Urinary bladder (tissue), 4 donors: ENCODE measurements at places on chromosomes 12 and 14. TPM values are rescaled to one million over a fixed set of nuclear protein-coding genes. Genes with fewer than 3 reads are reported as not detected.

RIMBP2 gene
- total RNA-seq = 2.7 TPM

PRB2 gene
- not detected for total RNA-seq

SSPN gene
- 78.5 TPM for total RNA-seq

GYS2 gene
- total RNA-seq = not detected

PTGDR gene
- 0.58 TPM for total RNA-seq

CCDC196 gene
- total RNA-seq = not detected

FNTB gene
- total RNA-seq = 13.0 TPM

LIN7A gene
- 31.2 TPM for total RNA-seq

TBX3 gene
- 123 TPM for total RNA-seq

ZNF891 gene
- total RNA-seq = 7.3 TPM

SLC38A1 gene
- 81.7 TPM for total RNA-seq

OR4K1 gene
- not detected for total RNA-seq

GRCh38 chr14:100695423-100695738 lies 31.3 kb upstream of the DLK1 start:
- DNase-seq = no peak

GRCh38 chr12:71840231-71840847 lies 780 bp downstream of the TBC1D15 start:
- peak; percentile 5 for DNase-seq

- no peak for DNase-seq
These were observed 266.8 kb downstream of the TTC6 start for GRCh38 chr14:37862263-37862662.

DNA sequence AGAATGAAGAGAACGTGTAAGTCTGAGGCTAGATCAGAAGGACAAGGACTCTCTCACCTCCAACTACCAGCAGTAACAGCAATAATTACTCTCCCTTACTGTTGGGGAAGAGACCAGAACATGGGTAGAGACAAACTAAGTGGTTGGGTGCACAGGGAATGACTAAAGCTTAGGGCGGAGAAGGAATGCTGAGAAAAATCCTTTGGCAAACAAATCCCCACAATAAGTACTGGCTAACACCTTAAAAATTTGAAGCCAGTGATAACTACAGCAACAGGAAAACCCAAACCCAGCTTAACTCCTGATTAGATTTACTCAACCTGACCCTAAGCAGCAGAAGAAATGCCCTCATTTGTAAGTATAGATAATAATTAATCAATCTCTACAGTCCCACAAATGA lies 759.0 kb downstream of the AACS start:
- no peak for DNase-seq

GRCh38 chr14:101399737-101400517 lies 161.4 kb upstream of the DIO3 start:
- DNase-seq = no peak

DNA sequence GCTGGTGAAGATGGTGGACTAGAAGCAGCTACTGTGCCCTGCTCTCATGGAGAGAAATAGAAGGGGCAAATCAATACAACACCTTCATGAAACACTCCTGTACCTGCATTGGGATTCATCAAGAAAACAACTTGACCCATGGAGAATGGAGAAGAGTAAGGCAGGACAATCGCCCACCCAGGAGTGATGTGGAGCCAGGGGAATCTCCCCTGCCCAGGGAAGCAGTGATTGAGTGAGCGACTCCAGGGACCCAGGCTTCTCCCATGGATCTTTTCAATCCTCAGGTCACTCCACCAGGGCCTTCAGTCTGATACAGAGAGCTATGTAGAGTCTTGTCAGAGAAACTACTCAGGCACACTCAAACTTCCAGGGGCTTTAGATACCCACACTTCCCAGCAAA lies 161.9 kb upstream of the DYRK2 start:
- no peak for DNase-seq

DNA sequence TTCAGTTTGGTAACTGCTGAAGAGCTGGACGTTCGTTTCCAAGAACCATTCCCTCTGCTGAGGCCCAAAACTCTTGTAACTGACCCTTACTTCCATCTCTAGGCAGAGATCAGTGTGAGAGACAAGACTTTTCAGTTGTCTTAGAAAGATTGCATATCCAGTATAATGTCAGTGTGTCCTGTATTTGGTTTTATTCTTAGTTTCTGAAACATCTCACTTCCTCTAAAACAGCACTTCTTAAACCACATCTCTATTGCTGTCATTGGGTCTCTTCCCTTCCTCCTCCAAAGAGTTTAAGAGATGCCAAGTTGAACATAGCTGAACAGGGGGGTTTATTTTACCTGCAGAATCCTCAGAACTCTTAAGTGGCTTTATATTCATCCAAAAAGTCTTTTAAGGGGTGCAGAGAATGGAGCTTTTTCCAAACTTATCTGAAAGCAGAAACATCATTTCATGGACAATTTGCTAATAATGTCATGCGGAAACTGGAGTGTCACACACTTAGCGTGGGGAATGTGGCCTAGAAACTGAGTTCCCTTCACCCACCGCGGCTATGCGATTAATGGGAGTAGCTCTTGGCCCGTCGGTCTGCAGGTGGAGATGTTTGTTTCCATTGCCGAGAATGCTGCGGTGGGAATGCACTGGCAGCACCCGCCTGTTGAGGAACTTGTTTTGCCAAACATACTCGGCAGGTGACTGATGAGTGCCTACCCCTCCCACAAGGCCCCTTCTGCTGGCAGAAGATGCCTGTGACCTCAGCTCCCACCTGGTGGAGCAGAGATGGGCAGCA lies 148.2 kb downstream of the ADGRD1 start:
- no peak for DNase-seq

DNA sequence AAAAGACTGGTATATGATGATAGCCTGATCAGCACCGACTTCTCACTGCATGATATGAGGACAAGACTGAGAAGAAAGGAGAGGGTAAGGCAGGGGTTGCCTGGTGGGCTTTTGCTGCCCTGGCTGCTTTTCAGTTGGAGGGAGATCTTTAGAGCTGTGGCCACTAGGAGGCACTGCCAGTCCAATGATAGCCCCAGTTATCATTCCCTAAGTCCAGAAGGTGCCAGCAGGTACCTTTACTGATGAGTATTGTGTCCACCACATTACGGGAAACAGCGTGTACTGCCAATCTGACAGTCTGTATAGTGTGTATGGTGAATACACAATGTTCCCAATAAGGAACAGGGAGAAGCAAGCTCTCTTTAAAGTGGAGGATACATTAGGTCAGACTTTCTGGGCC lies 55.8 kb upstream of the CCDC175 start:
- DNase-seq = no peak

DNA sequence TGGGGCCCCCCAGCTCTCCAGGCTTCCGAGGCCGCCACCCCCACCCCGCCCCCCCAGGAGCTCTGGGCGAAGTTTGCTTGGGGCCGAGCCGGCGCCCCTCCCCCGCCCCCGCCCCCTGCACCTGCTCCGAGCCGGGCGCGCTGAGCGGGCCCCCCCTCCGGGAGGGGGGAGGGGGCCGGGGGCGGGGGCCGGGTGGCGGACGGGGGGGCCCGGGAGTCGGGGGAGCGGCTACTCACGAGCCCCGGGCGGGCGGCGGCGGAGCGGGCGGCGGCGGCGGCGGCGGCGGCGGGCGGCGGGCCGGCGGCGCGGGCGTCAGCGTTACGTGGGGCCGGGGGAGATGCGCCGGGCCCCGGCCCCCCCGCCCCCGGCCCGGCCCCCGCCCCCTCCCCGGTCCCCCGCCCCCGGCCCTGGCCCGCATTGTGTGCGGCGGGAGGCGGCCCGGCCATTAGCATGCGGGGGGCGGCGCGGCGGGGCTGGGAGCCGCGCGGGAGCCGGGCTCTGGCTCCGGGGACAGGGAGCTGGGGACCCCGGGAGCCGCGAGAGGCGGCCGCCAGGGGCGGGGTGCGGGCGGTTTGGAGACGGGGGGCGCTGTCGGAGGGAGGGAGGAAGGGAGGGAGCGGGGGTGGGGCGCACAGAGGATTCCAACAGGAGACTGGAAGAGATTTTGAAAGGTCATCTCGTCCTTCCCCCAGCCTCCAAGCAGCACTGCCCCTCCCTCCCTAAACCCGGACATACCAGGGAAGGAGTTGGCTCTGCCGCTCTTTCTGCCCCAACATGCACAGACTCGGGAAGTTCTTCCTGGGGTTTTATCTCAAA lies at the start of gene ZNF219:
TSS of gene ZNF219 (minus strand) at position 580 of the 816 bp plus-strand sequence. CDS start 5,064 bp downstream, outside the sequence.
- DNase-seq = no peak

DNA sequence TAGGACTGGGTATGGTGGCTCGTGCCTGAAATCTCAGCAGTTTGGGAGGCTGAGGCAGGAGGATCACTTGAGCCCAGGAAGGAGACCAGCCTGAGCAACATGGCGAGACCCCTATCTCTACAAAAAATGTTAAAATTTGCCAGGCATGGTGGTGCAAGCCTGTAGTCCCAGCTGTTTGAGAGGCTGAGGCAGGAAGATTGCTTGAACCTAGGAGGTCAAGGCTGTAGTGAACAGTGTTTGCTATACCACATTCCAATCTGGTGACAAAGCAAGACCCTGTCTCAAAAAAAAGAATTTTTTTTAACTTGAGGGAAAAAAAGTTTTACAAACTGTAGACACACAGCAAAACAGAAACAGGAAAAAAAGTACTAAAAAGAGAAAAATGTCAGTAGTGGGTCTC lies 2.3 kb upstream of the MAP3K9 start:
- no peak for DNase-seq

DNA sequence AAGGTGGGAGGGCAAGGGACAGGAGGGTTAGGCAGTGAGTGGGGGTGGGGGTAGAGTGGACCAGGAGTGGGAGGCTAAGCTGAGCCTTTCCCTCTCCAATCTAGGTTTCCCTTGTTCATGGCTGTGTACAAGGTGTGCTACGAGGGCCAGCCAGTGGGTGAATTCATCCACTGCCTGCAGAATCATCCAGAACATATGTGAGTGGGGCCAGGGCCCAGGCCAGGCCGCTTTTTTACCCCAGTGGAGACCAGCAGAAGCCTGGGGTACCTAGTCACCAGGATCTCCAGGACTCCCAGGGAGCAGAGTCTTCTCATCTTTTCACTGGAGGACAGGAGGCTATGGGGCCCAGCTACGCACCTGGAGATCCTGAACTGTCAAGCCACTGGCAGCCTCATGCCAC lies 2.7 kb upstream of the COX14 start:
- DNase-seq = no peak

GRCh38 chr14:104577847-104578301 lies 1.7 kb upstream of the C14orf180 start:
- DNase-seq = no peak

DNA sequence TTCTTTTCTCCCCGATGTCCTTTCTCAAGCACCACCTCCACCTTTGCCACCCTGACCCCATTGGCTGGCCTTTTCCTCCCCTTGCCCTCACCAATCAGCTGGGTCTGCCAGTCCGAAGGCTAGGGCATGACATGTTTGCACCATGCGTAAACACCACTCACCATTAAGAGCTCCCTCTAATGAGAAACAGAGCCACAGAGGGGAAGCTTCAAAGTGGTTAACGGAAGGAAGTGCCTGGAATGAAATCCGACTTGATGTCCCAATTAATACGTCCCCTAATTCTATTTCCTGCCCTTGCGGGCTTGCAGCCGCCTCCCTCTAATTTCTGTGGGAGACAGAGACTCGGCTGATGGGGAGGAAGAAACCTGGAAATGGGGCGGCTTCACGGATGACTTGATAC lies 318.5 kb upstream of the TBX3 start:
- no peak for DNase-seq

DNA sequence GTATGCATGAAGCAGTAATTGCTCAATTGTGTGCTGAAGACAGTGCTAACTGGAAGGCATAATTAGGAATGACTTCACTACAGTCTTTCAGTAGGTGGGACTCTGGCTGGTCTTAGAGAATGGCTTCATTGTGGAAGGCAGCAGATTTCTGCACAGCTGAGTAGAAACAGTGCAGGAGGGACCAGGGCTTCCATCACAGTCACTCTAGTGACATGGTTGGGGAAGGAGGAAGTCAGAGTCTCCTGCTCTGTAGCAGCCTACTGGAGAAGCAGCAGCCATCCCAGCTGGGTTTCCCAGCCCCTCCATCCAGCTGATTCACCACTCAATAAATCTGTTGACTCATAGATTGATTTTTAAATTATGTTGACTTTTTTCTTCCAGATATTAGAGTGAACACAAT lies 80.6 kb upstream of the DBX2 start:
- DNase-seq = no peak
